Fibroblast of skin of right biceps (primary cell): ENCODE measurements at places on chromosomes 5 and 9.

DNA sequence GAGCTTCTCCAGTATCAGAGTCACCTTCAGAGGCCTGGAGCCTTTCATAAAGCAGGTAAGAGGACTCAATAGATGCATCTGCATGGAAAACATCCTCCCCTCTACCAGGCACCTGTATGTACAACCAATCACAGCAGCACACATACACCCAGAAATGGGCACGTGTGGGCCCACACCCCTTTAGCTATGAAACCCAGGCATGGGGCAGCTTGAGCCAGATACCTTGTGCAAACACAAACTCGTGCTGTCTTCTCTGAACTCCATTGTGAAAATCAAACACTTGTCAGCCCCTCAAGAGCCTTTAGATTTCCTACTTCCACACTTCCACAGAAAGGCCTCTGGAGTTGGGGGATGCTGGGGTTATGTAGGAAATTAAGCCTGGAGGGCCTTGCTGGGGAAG, 1.1 kb upstream of the CSF2 start:
- no peak for DNase-seq

DNA sequence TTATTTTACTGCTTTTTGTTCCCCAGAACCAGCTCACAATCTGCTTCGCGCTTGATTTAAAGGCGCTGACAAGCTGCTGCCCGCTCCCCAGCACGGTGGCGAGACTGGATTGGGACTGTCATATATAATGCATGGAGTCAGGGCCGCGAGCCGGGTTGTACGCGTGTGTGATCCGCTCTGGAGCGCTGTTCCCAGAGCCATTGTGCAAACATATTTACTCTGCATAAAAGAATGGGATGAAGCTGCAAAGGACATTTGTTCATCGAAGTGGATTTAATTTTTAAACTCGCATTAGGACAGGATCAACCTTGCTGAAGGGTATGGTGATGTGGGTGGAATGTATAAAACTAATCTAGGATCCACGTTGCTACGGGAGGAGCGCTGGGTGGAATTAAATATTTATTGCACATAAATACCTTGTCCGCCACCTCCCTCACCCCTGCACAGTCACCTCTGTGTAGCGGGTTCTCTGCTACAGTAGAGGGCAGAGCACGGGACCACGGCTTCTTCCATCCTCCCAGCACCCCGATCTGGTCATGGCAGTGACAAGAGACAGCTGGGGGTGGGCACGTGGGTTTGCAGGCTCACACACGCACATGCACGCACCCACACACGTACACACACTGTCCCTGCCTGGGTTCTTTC, 18.1 kb upstream of the FCN1 start:
- no peak for DNase-seq

DNA sequence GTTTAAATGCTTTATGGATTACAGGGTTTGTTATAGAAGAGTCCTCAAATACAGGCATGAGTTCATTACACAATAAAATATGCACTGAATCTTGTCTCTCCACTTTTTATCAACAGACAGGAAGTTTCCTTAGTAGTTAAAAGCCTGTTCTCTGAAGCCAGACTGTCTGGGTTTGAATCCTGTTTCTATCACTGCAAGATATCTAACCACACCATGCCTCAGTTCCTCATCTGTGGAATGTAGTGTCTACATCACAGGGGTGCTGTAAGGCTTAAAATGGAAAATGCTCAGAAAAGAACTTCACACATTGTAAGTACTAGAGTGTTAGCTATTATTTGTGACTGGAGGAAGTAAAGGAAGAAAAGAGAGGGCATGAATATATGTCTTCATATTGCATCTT, 9.3 kb downstream of the LIX1 start:
- DNase-seq, result peak; percentile 5

GRCh38 chr5:141525653-141526052, 36.8 kb downstream of the PCDHGC5 start:
- peak; percentile 17 for DNase-seq

DNA sequence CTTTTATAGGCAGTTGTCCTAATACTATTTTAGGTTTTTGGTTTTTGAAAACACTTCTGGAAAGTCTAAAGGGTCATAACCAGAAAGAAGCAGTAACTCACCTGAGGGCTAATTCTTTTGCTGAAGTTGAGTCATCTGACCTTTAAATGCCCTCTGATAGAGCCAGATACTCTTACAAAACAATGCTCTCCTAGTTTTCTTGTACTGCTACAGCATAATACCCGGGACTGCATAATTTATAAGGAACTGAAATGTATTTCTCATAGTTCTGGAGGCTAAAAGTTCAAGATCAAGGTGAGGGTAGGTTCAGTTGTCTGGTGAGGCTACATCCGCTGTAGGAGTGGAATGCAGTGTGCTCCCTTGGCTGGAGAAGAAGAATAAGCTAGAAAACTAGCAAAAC, 670.3 kb downstream of the TLE4 start:
- DNase-seq, result no peak

- DNase-seq, result no peak
Measured at GRCh38 chr5:83401775-83402174, 69.8 kb upstream of the VCAN start.

DNA sequence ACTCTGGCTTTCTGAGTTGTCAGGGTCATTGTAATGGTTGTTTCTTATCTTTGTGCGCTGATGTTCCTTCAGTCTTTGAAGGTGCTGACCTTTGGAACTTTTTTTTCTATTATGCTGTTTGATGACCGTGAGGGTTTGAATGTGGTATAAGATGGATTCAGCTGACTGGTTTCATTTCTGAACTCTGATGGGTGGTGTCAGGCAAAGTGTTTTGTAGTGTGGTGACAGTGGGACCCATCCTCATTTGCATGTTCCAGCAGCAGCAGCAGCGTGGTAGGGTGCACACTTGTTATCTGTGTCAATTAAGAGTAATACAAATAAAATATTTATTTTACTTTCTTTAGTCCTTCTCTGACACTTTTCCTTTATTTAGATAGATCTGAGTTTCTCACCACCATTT, 227.7 kb upstream of the PRR16 start:
- no peak for DNase-seq

DNA sequence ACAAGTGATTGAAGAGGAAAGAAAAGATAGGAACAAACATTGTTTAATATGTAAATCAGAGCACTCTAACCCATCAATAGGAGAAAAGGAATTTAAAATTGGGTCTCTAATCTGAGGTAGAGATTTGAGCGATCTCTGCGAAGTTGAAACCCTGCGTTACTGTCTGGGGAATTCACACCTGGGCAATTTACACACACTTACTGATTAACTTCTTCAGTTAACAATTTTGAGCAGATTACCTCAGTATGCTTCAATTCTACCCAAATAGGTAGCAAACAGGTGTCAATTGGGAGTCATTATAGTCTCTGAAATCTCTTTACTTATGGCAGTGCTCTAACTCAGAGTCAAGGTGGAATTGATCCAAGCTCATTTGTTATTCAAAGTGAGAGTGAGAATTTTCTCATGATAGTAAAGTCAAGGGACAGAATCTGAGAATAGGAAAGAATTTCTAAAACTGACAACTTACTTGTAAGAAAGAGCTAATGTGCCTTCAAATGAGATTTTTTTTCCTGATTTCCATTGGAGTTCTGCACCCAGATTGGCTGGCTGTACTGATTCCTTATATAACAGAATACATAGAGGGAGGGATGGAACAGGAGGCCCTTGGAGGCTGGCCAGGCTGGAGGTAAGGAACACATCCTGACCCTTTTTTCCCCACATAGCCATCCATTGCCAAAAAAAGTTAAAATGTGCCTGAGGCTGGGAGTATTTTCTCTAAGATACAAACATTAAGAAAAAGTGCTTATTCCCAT, 27.1 kb upstream of the IFNA14 start:
- DNase-seq, result no peak

DNA sequence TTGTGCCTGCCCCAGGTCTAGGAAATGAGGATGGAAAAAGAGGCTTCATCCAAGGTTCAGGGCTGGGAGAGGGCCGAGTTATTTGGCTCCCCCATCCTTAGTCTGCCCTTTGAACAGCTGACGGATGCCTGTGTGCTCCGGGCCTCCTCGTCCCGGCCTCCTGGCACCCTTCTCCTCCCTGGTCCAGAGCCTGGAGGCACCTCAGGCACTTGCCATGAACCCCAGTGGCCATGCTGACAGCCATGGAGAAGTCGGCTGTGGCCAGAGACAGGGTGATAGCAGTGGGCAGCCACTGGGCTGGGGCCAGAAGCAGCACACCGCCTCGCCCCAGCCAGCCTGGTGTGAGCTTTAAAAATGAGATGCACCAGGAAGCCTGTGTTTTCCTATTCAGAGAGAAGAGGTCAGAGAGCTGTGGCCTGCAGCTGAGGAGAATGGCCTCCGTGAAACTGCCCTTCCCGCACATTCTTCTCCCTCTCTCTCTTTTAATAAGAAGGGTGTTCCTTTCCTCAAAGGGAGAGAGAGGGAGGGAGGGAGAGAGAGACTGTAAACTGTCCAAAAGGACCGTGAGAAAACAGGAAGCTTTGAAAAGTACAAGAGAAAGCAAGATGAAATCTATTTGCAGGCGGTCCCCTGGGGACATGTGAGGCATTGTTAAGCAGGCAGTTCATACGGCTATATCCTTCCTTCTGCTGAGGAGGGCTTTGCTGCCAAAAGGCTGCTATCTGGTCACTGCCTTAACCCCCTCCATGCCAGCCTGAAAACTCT, 55.3 kb downstream of the ZNF366 start:
- peak; percentile 92 for DNase-seq

GRCh38 chr5:97243353-97243752, 60.3 kb upstream of the RIOK2 start:
- peak; percentile 3 for DNase-seq

- DNase-seq, result peak; percentile 2
Measured at GRCh38 chr5:131854134-131854533, 57.3 kb upstream of the FNIP1 start.

- peak; percentile 81 for DNase-seq
Measured at GRCh38 chr9:102867488-102867887, 127.6 kb upstream of the CYLC2 start.

- DNase-seq, result peak; percentile 55
Measured at GRCh38 chr9:96217754-96218693, 84.0 kb downstream of the HSD17B3 start.

DNA sequence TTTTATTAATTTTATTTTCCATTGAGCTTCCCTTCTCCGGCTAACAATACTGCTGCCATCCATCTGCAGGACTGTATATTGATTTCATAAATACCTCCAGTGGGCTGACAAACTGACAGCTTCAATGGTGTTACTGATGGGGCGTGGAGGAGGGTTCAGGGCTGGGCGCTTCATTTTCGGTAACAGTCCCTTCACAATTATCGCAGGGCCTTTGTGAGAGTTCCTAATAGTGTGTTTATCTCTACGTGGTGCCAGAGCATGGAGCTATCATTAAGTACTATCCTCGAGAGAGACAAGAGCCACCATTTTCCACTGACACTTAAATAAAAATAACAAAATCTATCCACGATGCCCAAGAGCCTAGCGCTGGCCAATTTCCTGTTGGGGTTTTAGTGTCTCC, 307.0 kb upstream of the PANK3 start:
- DNase-seq, result no peak

- DNase-seq, result no peak
Measured at GRCh38 chr5:144313147-144313726, 142.6 kb downstream of the KCTD16 start.

DNA sequence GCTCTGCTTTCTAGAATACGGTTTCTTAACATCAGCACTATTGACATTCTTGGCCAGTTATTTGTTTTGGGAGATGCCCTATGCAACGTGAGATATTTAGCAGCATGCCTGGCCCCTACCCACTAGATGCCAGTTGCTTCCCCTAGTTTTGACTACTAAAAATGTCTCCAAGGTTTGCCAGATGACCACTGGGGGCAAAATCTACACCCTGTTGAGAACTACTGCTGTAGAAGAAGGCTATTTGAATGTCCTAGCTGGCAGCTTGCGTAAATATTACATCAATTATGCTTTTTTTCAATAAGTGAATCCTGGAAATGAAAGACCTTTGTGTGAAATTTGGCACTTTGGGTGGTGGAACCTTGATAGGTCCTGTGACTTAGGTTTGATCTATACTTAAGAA, 5.0 kb downstream of the NCBP1 start:
- DNase-seq, result no peak

DNA sequence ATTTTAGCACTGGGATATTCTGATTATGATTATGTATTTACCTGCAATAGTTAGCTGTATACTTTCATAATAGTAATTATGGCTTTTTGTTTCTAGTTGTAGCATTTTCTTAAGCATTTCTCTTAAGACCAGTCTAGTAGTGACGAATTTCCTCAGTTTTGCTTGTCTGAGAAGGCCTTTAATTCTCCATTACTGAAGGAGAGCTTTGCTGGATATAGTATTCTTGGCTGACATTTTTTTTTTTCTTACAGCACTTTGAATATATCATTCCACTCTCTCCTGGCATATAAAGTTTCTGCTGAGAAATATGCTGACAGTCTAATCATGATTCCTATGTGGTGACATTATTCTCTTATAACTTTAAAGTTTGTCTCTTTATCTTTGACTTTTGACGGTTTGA, 181.1 kb upstream of the DMRTA1 start:
- DNase-seq, result no peak

DNA sequence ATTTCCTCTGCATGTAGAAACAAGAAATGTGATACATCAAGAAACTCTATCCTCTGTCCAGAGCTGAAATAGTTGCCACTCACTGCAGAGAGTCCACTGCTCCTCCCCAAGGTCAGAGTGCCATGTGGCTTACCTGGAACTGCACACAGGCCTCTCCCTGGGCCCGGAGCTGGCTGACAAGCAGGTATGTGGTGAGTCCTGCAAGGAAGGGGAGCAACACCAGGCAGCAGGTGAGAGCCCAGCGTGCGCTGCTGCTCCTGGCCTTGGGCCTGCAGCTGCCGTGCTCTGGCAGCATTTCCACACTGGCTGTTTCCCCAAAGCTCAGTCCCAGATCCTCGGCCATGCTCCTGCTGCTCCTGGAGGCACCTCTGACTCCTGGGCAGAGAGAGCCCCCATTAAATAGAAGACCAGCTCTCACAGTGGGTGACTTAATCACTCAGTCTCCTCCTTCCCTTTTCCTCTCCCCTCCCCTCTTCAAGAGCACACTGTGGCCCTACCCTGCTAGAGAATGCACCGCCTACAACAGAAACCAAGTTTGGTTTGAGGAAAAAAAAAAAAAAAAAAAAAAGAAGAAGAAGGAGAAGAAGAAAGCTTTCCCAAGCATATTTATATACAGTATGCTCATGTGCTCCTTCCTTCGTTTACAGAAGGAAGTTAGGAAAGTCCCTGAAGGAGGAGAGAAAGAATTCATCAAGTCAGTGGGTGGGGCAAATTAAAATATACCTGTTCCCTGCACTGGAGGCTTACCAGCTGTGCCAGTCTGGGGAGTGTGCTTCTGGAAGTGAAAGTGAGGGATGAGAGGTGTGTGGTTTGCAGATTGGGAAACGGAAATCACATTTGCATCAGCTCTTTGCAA, at the start of gene TNFSF15:
Gene TNFSF15, minus strand, starts transcription at position 370 of the 856 bp plus-strand sequence. Its CDS starts 27 bp downstream, at position 343.
- no peak for DNase-seq

- no peak for DNase-seq
Measured at GRCh38 chr9:1535051-1535450, 480.1 kb upstream of the SMARCA2 start.

DNA sequence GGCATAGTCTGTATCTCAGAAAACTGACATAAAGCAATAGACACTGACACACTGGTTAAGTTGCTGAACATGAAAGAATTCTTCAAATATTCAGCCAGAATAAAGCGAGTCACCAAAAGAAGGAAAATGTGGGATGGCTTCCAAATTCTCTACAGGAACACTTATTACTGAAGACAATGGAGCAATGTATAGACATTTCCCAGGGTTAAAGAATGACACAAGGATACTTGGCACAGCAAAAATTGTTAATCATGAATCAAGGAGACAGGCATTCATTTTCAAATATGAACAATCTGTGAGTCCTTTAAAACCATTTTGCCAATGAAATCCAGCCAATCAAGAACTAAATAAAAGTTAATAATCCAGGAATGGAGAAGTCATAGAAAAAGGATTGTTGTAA, 92.5 kb downstream of the MTX3 start:
- peak; percentile 37 for DNase-seq

- peak; percentile 11 for DNase-seq
Measured at GRCh38 chr9:18296702-18297055, 177.3 kb upstream of the ADAMTSL1 start.
